ENCODE measurements at places on chromosomes 7 and 10. TPM values are rescaled to one million over a fixed set of nuclear protein-coding genes. Genes with fewer than 3 reads are reported as not detected.

DNA sequence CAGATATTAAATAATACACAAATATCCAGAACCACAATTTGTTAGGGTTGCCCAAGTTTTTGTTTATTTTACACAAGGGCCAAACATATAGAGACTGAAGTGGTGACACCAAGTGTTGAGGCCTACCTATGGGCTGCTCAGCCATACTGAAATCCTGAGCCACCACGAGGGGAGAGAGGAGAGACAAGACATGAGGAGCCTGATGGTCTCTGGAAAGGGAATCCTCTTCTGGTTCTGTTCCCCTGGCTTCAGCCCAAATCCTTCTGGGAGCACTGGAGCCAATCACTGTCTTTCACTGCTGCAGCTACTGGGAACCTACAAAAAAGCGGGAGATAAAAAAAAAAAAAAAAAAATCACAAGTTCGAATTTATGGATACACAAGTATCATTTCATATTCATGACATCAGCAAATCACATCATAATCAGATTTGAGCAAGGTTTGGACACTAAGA, 1.9 kb downstream of the SKIDA1 start:
- H3K4me3 ChIP-seq, result no peak overlapping the region
- DNase-seq, result no peak
- H3K27me3 ChIP-seq, result no peaks in the 10 kb centered on the region
- H3K27ac ChIP-seq, result peak overlapping the region; percentile 99
- no peaks in the 10 kb centered on the region for H3K36me3 ChIP-seq
- H3K4me1 ChIP-seq, result no peaks in the 10 kb centered on the region

DNA sequence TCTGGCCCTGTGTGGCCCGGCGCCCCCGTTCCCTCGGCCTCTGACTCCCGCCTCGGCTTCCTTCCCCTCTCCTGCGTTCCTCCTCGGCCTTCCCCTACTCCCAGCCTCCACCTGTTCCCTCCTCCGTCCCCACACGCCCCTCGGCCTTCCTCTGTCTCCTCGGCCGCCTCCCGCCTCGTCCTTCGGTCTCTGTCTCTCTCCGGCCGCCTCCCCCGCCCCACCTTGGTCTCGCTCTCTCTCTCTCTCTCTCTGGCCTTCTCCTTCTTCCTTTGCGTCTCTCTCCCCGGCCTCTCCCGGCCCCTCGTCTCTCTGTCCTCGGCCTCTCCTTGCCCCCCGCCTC, 588 bp downstream of the GET4 start:
- peaks cover 18% of the 10 kb centered on the region for H3K36me3 ChIP-seq
- peaks cover 28% of the 10 kb centered on the region for H3K4me1 ChIP-seq
- H3K4me3 ChIP-seq, result peak overlapping the region; percentile 71

- no peaks in the 10 kb centered on the region for H3K4me1 ChIP-seq
- no peak overlapping the region for H3K4me3 ChIP-seq
- H3K36me3 ChIP-seq, result no peaks in the 10 kb centered on the region
- no peak for DNase-seq
- H3K27me3 ChIP-seq, result no peaks in the 10 kb centered on the region
Observed at GRCh38 chr7:90173127-90173844, 19.0 kb downstream of the STEAP1 start.

The LIPJ gene
- total RNA-seq, result 0.87 TPM

DNA sequence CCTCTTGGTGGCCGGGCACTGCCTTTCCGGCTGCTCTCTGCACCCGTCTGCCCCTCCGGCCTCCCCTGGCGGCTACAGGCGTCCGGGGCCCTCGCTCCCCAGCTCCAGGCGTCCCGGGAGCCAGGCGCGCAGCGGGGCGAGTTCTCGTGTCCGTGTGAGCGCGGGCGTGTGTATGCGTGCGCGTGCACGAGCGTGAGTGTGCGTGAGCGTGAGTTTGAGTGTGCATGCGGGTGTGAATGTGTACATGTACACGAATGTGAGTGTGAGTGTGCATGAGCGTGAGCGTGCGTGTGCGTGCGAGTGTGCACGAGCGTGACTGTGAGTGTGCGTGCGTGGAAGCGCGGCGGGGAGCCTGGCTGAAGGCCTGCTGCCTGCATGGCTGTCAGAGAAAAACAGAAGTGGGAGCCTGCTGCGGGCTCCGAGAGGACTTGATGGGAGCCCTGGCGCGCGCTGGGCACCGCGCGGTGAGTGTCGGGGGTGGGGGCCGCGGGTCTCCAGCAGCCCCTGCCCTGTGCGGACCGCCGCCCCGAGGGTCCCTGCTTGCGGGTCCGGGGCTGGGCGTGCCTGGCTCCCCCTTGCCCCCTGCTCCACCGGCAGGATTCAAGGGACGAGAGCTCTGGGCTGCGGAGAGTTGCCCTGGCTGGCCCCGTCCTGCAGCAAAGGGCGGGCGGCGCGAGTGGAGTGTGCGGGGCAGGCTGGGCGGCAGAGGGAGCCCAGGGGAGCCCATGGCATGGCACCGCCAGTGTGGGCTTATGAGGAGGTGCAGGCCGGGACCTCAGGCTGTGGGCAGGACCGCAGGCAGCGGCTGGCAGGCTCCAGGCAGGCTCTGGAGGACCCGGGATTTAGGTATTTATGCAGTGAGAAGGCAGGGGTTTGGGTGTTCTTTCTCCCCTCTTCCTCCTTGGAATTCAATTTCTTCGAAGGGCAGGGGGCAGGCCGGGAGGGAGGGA, 75.8 kb upstream of the EN2 start:
- peak overlapping the region; percentile 21 for H3K4me3 ChIP-seq
- peaks cover 12% of the 10 kb centered on the region for H3K4me1 ChIP-seq
- H3K27ac ChIP-seq, result no peak overlapping the region

- H3K27me3 ChIP-seq, result no peaks in the 10 kb centered on the region
- no peaks in the 10 kb centered on the region for H3K4me1 ChIP-seq
- H3K27ac ChIP-seq, result no peak overlapping the region
Observed at GRCh38 chr7:43782768-43783555, 24.5 kb downstream of the BLVRA start.

DNA sequence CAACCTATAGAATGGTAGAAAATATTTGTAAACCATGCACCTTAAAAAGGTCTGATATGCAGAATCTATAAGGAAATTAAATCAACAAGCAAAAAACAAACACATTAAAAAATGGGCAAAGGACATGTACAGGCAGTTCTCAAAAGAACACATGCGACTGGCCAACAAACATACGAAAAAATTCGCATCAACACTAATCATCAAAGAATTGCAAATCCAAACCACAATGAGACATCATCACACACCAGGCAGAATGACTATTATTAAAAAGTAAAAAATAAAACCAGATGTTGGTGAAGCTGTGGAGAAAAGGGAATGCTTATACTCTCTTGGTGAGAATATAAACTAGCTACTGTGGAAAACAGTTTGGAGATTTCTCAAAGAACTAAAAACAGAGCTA, 33.2 kb downstream of the TMEM229A start:
- H3K27ac ChIP-seq, result no peak overlapping the region
- no peaks in the 10 kb centered on the region for H3K27me3 ChIP-seq
- H3K36me3 ChIP-seq, result no peaks in the 10 kb centered on the region
- H3K4me1 ChIP-seq, result no peaks in the 10 kb centered on the region
- no peak overlapping the region for H3K4me3 ChIP-seq

DNA sequence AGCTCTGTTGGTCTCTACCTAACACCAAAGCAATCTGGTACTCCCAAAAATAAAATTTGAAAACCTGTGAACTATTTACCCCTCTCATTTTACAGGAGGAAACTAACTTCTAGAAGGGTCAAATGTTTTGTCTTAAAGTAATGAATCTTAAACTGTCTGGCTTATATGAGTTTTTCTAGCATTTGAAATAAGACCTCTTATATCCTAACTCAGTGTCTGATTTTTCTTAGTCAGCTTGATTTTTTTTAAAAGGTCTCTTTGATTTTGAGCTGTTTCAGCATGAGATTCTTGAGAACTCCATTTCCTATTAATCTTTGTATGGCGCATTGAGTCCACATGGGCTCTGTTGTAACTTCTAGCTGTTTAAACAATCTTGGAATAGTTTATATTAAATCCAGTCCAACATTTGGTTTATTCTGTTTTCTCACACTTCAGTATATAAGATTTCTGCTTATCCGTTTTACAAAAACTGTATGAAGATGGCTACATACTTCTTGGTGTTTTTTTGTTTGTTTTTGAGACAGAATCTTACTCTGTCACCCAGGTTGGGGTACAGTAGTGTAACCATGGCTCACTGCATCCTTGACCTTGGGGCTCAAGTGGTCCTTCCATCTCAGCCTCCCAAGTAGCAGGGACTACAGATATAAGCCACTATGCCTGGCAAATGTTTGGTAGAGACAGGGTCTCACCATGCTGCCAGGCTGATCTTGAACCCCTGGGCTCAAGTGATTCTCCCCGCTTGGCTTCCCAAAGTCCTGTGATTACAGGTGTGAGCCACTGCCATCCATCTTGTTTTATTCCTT, 91.1 kb downstream of the PPP1R9A start:
- no peaks in the 10 kb centered on the region for H3K27me3 ChIP-seq
- H3K36me3 ChIP-seq, result no peaks in the 10 kb centered on the region
- no peak for DNase-seq
- H3K4me1 ChIP-seq, result no peaks in the 10 kb centered on the region

GRCh38 chr10:129594811-129595210, 127.8 kb downstream of the MGMT start:
- no peaks in the 10 kb centered on the region for H3K27me3 ChIP-seq
- H3K27ac ChIP-seq, result no peak overlapping the region
- no peaks in the 10 kb centered on the region for H3K36me3 ChIP-seq
- H3K4me1 ChIP-seq, result no peaks in the 10 kb centered on the region

- no peaks in the 10 kb centered on the region for H3K4me1 ChIP-seq
- H3K27me3 ChIP-seq, result no peaks in the 10 kb centered on the region
- H3K36me3 ChIP-seq, result peaks cover 18% of the 10 kb centered on the region
Observed at GRCh38 chr10:92969151-92969550, 91.4 kb upstream of the CYP26C1 start.

DNA sequence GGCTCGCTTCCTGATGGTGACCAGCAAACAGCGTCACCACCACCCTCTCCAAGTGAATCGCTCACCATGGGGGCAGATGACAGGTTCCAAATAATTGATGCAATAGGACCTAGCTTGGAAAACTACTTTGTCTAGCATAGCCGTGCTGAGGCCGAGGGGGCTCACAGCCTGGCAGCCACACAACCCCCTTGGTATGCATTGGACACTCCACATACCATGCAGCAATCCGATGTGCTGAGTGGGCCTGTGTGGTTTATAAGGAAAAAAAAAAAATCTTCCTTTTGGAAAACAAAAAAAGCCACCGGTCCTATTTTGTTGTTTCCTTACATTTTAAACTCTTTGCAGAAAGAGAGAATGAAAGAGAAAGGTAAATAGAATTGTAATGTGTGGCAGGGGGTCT, 15.1 kb downstream of the GATA3 start:
- H3K4me3 ChIP-seq, result no peak overlapping the region
- H3K27ac ChIP-seq, result no peak overlapping the region
- DNase-seq, result no peak

The GPR158 gene
- total RNA-seq, result under 0.01 TPM

DNA sequence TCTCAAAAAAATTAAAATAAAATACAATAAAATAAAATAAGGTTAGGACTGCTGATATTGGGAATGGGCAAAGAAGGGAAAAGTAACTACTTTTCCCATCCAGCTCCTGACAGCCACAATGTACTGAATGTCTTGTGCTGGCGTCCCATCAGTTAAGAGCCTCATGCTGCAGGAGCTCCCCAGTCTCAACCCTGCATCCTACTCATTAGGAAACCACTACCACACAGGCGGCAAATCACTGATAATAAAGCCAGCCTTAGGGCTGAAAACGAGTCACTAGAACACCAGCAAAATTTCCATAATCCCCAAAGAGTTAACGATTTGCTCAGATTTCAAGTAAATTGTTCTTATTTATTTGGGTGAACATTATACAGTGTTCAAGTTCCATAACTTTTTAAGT, 4.3 kb downstream of the YWHAG start:
- no peaks in the 10 kb centered on the region for H3K27me3 ChIP-seq
- H3K4me3 ChIP-seq, result no peak overlapping the region
- no peak overlapping the region for H3K27ac ChIP-seq
- no peaks in the 10 kb centered on the region for H3K36me3 ChIP-seq
- DNase-seq, result no peak

Measured in tibial nerve (tissue), 4 donors.